GM12878 (cell line): ENCODE measurements at places on chromosomes 4 and X. TPM values are rescaled to one million over a fixed set of nuclear protein-coding genes. Genes with fewer than 3 reads are reported as not detected.

GRCh38 chrX:64187762-64188150 is 17.8 kb downstream of the AMER1 start:
- no peak for DNase-seq

DNA sequence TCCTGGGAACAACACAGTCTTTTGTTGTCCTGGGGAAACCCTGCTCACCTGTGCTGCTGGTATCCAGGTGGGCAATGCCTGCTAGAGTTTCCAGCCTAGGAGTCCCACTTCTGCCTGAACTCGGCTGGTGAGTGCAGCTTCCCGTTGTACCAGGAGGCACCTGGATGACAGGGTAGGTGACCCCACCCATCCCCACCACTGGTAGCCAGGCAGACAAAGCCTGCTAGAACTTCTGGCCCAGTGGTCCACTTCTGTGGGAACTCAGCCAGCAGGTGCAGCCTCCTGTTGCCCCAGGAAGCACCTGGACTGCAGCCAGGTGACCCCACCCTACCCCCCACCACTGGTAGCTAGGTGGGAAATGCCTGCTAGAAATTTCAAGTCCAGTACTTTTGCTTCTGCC is 9.7 kb upstream of the TCEAL2 start:
- no peak for DNase-seq

DNA sequence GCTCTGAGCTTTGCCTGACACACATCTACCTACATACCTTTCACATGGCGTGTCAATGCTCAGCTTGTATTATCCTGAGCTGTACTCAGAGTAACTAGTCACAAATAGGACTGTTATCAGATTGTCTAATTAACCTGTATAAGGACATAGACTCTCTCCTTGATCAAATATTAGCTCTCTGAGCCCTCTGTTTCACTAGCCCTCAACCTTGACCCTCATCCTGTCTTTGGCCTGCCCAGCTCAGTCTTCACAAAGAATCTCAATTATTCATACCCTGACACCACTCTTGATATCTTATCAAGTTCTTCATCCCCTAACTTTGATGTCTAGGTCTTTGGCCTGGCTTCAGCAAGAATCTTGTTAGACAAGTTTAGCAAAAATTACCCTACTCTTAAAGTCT is 320.7 kb upstream of the PCDH7 start:
- DNase-seq: no peak

Gene SPON2
- 9.3 and 10.2 TPM in 2 replicates for total RNA-seq

DNA sequence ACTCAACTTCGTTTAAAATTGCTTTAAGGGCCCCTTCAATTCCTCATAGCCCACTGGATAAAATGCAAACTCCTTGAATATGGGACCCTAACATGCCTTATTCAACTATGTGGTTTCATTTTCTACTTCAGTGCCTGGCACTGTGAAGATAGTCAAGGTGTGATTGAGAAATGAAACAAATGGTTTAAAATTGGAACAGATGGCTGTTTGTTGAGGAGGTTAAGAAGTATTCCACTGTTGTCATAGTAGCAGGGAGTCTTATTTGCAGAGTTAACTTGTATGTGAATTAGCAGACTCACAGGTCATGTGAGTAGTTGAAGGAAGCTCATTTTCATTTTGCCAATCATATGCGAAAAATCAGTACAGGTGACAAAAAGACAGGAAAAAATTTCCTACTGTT is 593.3 kb downstream of the KCTD8 start:
- DNase-seq: no peak

GRCh38 chr4:763922-764321 is 58.3 kb downstream of the PCGF3 start:
- DNase-seq: no peak

Gene WDR19
- 7.9 and 8.5 TPM in 2 replicates for total RNA-seq

Gene C4orf33
- total RNA-seq: 13.2 and 13.8 TPM in 2 replicates

DNA sequence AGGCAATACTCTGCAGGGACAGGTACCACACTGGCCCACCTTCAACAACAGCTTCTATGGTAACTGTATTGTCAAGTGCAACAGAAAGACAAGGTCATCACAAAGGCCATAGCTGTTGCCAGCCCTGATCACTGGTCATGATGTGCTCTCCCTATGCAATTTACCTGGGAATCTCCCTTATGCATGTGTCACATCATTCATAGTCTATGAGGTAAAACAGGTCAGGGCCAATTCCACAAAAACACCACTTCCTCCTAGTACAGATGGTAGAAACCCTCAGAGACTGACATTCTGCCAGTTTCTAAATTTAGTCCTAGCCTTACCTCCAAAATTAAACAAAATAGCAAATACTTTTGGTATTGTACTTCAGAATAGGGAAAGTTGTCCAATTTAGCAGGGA is 132.8 kb downstream of the MGST2 start:
- no peak for DNase-seq

- no peak for DNase-seq
These were observed 63.2 kb downstream of the NHS start for GRCh38 chrX:17438221-17438620.

DNA sequence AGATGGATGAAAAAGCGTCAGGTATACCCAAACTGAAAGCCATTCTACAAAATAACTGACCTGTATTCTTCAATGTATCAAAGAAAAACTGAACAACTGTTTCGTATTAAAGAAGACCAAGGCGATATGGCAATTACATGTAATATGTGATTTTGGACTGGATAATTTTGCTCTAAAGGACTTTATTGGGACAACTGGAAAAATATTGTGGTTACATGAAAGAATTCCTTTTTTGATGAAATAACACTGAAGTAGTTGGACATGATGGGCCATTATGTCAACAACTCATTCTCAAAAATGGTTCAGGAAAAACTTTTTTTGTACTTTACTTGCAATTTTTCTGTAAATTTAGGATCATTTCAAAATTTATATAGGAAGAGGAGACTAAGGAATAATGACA is 12.1 kb upstream of the ANTXR2 start:
- DNase-seq: no peak

GRCh38 chrX:73903941-73904340 is 340.9 kb downstream of the CHIC1 start:
- DNase-seq: no peak

DNA sequence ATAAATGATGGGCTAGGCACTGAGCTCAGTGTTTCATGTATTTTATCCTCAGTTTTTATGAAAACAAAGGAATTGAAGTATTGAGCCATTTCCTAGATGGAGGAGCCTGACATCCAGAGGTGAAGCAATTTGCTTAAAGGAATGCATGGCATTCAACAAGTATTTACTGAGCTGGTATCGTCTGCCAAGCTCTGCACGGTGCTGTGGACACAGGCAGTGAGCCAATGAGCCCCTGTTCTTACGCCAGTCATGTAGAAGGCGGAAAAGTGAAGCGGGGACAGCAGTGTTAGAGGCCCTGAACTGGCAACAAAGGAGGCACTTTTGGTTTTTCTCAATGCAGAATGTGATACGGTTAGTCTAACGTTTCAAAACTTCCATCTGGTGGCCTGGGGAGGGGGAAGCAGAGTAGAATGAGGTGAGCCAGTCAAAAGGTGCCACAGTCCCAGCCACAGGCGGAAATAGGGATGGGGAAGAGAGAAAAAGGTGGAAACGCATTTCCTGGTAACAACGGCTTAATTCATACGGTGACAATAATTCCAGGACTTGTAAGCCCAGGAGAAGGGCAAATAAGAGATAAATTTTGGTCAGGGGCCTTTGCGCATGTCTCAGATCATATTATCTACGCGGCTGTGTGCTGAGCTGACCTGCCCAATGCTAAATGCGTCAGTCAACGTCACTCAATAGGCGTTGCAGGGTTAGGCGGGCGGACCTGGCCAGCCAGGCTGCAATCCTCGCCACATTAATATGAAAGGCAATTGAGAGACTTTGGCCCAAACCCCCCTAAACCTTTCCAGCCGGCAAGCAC is 133.9 kb downstream of the AFAP1 start:
- DNase-seq: no peak

DNA sequence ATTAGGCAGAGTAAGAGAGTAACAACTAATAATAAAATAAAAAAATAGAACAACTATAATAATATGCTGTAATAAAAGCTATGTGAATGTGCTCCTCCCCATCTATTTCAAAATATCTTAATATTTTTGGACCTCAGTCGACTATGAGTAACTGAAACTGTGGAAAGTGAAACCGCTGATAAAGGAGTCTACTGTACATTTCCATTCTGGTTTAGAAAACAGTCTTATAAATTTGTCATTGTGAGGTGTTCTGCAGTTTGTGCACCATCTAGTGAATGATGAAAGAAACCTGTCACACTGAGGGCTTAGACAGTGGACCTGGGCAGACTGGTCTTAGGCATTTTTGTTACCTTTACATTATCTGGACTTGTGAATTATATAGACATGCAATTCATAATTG is 42.0 kb downstream of the TMEM150C start:
- DNase-seq: no peak

- DNase-seq: peak; percentile 97
These were observed 110.5 kb upstream of the ENPP6 start for GRCh38 chr4:184328022-184328736.

DNA sequence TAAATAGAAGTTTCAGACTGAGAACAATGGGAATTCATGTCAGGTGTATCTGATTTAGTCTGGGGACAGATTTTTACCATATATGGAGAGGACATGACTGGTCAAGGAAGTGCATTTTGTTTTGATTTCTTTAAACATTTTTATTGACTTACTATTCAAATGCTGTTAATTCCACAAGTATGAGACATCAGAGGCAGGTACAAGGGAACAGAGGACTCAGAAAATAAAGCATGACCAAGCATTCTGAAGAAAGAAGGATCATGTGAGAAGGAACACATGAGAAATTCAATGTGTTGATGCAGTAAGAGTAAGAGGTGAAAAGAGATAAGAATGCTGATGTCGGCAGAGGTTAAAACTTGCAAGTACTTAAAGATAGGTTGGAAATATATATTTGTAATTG is 1452.6 kb downstream of the PCDH7 start:
- no peak for DNase-seq

DNA sequence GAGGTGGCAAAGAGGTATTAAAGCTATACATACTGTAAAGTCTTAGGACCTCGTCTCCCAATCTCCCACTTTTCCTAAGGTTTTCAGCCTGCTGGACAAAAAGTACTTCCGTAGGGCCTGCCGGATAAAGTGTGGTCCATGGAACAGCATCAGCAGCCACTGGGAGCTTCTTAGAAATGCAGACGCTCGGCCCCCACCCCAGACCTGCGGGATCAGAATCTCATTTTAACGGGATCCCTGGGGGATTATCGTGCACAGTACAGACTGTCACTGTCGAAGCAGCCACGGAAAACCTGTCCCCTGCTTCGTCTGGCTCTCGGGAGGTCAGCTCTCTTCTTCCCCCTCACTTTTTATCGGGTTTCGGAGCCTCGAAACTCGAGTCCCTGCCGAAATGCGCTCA is 802 bp downstream of the ADGRG2 start:
- no peak for DNase-seq

DNA sequence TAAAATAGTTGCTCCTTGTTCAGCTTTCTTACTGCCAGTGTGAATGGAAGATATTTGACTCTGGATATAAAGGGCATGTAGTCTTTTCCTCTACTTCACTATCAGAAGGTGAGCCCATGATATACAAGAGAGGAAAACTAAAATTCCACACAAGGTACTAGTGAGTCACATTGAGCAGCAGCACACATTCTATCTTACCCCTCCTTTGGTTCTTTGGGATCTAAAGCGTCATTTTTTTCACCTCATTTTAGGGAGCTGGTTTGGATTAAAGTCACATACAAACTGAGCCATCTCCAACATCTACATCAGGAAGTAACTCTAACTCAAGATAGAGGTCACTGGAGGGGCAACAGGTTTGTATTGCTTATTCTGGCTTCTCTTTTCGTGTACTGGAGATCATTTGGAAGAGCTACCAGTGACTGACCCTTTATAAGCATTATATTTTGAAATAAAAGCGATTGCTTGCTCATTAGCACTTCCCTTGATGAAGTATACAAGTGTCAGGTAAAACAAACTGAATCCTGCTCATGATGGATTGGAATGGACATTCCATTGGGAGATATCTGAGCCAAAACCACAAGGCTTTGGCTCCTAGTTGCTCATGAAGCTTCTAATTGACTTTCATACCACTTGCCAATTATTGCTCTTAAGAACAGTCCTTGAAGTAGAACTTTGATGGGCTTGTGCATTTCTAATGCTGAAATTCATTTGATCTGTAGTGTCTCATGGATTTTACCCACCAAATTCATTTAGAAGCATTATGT is 124.1 kb downstream of the SPCS3 start:
- DNase-seq: no peak

- DNase-seq: no peak
These were observed 89.0 kb downstream of the NAF1 start for GRCh38 chr4:163077680-163078079.

Gene AKAP14
- total RNA-seq: not detected in 2 replicates

- no peak for DNase-seq
These were observed 349.3 kb upstream of the KLF3 start for GRCh38 chr4:38314663-38315062.

- no peak for DNase-seq
These were observed 15.4 kb downstream of the SORCS2 start for GRCh38 chr4:7207628-7208231.

- no peak for DNase-seq
These were observed 102.7 kb upstream of the DHX15 start for GRCh38 chr4:24686866-24687692.

- DNase-seq: no peak
These were observed 1.8 kb downstream of the SH2D1A start for GRCh38 chrX:124348182-124348581.

Gene NPNT
- total RNA-seq: 58.8 and 66.3 TPM in 2 replicates

DNA sequence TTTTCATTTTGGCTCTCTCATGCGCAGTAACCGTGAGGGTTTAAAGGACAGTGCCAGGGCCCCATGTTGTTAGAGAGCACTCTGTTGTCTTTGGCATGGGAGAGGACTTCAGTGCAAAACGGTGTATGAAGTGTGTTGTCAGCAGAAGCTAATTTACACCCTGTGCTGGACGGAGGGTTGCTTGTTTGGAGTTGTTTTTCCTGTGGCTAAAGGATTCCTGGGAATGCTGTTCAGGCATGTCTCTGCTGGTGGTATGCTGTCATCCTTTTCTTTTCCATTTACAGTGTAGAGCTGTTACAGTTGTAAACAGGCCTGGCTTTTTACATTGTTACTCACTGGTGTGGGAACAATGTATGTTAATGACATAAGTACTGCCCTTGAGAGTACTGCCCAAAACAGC is 206.3 kb downstream of the CBR4 start:
- no peak for DNase-seq

Gene PPP1R2C
- not detected in 2 replicates for total RNA-seq

DNA sequence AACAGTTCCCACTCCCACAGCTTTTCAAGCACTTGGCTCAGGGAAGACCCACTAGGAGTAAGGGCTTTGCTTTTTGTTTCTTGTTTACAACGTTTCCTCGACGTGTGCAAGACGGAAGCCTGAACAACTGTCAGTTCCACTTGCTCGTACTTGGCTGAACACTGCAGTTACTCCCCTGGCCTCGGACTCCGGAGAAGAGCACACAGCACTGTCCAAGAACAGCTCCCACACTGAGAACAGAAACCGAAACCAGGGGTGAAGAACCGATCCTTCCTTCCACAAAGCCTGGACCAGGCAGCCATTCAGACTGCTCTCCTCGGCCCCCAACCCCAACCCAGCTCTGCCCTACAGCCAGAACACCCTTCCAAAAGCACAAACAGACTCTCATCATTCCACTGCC is 25.5 kb downstream of the IRF2 start:
- no peak for DNase-seq

Gene SPANXN3
- total RNA-seq: not detected in 2 replicates
